ENCODE measurements at places on chromosomes 11 and 22. TPM values are rescaled to one million over a fixed set of nuclear protein-coding genes. Genes with fewer than 3 reads are reported as not detected.

Gene FOLR2
- total RNA-seq = not detected

Gene DEUP1
- total RNA-seq = not detected

Gene YAP1
- total RNA-seq = 148 TPM

Gene OR2AG1
- total RNA-seq = not detected

Gene NECTIN1
- 4.8 TPM for total RNA-seq

Gene MFRP
- not detected for total RNA-seq

Gene FKBP2
- 47.5 TPM for total RNA-seq

Gene APOBEC3G
- 11.6 TPM for total RNA-seq

Gene HOATZ
- total RNA-seq = not detected

Gene IFITM1
- total RNA-seq = 76.4 TPM

DNA sequence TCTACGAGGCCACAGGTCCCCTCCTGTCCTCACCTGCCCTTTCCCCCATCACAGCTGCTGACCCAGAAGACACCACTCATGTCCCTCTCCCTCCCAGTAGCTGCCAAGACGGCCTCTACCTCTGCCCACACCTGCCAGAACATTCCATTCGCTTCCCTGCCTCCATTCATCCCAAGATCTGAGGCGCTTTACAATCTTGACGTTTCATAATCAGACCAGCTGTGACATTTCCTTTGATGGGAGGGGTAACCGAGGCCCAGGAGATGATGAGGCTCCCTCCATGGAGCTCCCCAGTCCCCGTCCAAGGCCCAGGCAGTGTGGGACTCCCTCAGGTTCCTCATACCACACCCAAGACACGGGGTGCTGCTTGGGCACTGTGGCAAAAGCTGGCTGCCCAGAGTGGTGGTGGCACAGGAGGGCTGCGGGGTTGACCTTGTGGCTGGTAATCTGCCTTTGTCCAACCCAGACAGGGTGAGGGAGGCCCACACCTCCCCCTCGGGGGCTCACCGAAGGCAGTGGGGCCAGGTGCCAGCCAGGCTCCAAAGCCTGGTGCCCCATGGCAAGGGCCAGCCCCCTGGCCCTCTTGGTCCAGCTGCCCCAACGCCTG lies 17.3 kb downstream of the PHLDA2 start:
- DNase-seq = no peak

DNA sequence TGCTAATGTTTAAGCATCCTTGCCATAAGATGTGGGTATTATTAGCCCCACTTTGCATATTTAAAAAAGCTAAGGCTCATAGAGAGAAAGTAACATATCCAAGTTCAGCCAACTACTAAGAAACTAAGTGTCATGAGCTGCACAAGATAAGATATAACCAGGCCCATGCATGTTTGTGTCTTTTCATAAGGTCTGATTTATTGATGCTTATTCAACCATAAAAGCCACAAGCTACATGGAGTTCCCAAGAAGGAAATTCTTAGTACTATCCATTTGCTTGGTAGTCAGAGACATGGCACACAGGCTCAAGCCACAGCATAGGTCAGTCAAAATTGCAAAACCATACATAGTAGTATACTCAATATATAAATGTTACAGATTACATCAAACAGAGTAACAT lies 488.5 kb downstream of the SOX6 start:
- DNase-seq = peak; percentile 66

DNA sequence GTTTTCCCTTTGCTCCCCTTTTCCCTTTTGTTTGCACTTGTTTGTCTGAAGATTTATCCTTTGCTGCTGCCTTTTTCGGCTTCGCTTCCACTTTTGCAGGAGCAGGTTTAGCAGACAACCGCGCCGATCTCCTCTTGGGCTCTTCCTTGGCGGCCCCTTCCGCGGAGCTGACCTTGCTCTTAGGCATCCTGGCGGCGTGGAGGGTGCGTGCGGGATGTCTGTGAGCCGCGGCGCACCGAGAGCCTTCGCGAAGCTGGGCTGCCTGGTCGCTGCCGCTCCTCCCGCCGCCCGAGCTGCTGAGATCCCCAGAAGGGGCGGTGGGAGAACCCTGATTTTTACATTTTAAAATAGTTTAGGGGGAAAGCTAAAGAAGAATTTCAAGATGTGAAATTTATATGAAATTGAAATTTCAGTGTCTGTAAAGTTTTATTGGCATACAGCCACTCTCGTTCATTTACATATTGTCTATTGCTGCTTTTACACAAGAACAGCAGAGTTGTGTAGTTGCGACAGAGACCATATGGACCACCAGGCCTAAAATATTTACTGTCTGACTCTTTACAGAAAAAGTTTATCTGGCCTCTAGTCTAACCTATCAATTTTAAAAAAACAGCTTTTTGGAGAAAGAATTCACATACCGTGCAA lies 105.2 kb upstream of the RRM1 start:
- DNase-seq = no peak

DNA sequence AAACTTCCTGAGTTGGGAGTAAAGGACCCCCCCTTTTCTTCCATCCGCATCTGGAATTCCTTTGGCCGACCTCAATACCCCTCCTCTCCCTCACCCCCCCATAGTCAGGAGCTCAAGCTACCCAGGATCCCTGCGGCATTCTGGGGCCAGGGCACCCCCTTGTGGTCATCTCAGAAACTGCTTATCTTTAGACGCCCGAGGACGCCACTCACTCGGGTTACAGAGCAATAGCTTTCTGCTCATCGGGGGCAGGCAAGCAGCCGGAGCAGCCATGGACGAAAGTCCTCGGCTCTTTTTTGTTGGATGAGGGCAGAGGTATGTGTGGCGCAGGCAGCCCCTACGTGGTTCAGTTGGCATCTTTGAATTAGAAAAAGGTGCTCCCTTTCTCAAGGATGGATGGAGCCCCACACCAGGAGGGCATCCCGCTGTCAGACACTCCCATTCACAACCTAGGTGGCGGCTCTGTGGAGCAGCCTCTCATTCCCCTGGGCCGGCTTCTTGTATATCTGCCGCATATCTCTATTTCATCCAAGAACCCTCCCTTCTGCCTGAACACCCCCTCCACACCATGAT lies 2.3 kb downstream of the C1QTNF5 start:
- no peak for DNase-seq

DNA sequence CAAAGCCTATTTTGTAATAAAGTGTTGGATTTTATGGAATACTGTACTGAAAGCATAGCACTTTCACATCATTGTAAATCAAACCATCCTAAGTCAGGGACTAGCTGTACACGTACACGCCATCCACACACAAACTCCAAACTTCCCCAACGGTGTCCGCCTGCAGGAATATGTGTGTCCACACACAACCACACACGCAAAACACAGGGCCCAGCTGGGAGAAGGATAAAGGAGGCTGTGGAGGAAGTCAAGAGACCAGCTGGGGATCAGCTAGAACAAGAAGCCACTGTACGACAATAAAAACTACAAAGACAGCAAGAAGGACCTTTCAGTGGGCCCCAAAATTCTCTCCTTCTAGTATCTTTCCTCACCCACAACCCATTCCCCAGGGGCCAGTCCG lies 1.6 kb downstream of the TRIM29 start:
- no peak for DNase-seq

DNA sequence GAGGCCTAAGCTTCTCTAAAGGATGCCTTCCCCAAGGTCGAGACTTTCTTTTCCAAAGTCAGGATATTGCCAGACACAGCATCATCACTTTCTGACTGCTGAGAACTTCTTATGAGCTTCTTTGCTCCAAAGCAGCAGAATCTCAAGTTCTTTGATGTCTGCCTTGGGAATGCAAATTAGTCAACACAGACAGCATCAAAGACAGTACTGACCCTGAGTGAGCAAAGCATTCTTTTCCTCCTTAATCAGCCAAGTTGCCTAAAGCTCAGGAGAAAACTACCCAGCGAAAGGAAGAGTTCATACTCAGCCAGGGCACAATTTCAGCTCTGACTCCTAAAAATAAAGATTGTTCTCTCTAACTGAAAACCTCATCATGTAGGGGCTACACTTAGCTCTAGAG lies 98.0 kb downstream of the SLC36A4 start:
- DNase-seq = no peak

- DNase-seq = no peak
Measured at GRCh38 chr11:413120-414081, 1.4 kb downstream of the SIGIRR start.

- no peak for DNase-seq
Measured at GRCh38 chr11:119352857-119353260, 6.4 kb upstream of the MFRP start.

All from fibroblast of villous mesenchyme (primary cell).